ENCODE measurements at places on chromosomes 4 and X. TPM values are rescaled to one million over a fixed set of nuclear protein-coding genes. Genes with fewer than 3 reads are reported as not detected.

The ITM2A gene
- 1.5 TPM for total RNA-seq

The IL2 gene
- not detected for total RNA-seq

- DNase-seq: no peak
Measured at GRCh38 chr4:126269106-126269505, 954.4 kb downstream of the FAT4 start.

The TMSB15A gene
- total RNA-seq: 113 TPM

DNA sequence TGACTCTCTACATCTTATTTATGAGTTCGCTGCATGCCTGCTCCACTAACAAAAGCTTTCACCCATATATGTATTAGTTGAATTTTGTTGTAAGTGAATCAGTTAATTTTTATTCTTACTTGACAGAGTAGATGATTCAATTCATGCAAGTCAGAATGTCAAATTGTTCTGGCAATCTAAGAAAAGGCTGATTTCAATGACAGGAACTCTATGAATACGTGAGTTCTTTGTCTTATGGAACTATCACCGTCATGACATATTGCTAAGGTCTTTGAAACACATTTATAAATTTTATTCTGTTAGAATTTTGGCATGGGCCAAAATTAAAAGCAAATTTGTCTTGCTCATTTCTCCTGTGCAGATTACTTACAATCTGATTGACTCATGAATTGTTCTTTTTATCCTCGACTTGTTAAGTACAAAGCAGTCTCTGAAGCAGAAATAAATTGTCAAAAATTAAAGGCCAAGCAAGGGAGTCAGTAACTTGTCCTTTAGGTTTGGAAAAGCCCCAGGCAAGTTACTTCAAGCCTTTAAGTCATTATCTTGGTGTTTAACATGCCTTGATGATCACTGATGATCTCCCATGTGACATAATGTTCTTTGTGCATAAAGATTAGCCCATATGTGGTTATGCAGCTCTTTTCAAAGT lies 89.0 kb upstream of the GC start:
- no peak for DNase-seq

GRCh38 chr4:66558651-66559050 lies 888.4 kb upstream of the EPHA5 start:
- DNase-seq: no peak

DNA sequence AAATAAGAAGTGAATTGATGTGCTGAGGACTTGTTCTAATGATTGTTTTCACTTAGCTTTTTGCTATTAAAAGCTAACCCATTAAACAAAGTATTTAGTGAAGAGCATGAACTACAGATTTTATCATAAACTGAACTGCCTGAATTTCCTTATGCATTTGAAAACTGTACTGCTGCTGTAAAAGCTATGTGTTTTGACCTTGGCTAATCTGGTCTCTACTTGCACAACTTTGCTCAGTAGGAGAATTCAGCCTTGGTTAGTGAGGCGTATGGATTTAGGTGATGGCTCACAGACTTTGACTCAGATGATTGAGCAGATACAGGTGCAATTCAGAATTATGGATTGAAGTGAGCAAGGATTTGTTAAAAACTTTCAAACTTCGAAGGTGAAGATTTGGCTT lies 38.7 kb upstream of the FAT1 start:
- no peak for DNase-seq

The ELOVL6 gene
- 38.6 TPM for total RNA-seq

GRCh38 chrX:74421740-74422352 lies 553 bp downstream of the SLC16A2 start:
- DNase-seq: no peak

DNA sequence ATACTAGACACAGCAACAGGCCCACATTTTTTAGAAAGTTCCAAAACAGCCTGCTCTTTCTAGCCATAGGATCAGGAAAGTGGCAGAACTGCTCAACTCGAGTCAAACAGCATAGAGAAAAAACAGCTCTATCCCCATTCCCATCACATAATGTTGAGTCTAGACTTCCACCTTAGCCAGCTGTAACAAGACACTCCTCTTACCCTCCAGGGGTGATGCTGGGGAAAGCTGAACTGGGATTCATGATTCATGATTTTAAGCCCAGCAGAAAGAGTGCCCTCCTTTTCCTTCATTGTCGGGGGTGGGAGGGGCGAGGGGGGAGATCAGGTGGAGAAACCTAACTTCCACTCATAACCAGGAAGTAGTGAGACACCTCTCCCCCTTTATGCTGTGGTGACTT lies 86.1 kb downstream of the CENPC start:
- no peak for DNase-seq

- no peak for DNase-seq
Measured at GRCh38 chr4:23171976-23172375, 479.2 kb downstream of the GBA3 start.

The AR gene
- 1.4 TPM for total RNA-seq

DNA sequence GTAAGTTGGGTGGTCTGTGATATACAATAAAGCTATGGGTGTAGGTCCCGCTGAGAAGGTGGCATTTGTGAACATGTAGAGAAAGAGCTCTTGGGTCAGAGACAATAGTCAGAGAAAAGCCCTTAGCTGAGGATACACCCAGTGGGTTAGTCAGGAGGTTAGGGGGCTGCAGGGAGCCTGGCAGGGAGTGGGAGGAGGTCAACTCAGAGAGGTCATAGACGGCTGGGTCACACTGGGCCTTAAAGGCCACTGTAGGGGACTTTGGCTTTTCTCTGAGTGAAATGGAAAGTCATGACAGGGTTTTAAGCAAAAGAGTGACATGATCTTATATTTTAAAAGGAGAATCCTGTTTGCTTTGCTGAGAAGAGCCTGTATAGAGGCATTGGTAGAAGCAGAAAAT lies 16.7 kb downstream of the MGST2 start:
- no peak for DNase-seq

- DNase-seq: no peak
Measured at GRCh38 chr4:29085748-29086147, 1634.4 kb upstream of the PCDH7 start.

DNA sequence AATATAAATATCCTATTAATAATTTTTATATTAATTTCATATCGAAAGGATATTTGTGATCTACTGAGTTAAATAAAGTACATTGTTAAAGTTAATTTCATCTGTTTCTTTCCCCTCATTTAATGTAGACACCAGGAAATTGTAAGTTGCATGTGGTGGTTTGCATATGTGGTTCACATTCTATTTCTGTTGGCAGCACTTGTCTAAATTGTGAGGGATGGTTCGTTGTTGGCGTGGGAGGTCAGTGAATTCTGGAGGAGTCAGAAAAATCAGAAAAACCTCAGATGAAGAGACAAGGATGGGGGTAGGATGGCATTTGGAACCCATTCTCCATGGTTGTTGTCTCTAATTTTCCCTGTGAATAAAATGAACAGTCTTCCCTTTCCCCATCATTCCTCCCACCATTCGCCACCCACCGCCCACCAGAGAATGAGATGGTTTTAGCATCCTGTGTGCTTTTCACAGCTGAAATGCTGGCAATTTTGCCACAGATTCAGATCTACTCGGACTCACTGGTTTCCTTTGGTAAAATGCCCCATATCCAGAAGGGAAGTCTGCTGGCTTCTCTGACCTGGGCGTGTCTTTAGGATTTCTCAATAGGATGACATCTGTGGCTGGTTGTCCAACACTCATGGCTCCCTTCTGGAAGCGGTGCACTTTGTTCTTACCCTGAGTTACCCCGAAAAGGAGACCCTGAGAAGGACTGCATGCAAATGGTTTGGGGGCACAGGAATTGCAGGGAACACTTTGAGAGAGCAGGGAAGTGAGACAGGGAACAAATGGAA lies 52.3 kb downstream of the LGI2 start:
- no peak for DNase-seq

GRCh38 chr4:124631760-124632159 lies 80.8 kb downstream of the ANKRD50 start:
- no peak for DNase-seq

- DNase-seq: no peak
Measured at GRCh38 chrX:54798137-54798536, at the start of gene ITIH6. Gene ITIH6, minus strand, starts transcription at chrX:54798255. Its CDS starts 45 bp downstream, at chrX:54798210.

DNA sequence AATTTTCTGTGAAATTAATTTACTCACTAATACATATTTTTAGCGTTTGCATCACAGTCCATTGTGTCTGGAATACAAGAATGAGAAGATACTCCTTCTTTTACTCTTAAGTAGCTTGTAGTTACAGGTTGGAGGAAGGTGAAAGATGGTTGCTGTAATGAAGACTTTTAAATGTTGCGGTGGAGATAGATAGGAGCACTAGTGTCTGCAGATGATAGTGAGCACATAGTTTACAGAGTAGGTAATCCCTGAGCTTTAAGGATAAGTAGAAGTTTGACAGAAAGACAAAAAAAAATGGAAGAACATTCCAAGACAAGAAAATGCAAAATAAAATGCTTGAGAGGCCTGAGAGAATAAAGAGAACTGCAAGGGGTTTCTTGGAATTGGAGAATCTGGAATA lies 5.4 kb upstream of the SLC39A8 start:
- no peak for DNase-seq

The ZFP92 gene
- total RNA-seq: 0.38 TPM

DNA sequence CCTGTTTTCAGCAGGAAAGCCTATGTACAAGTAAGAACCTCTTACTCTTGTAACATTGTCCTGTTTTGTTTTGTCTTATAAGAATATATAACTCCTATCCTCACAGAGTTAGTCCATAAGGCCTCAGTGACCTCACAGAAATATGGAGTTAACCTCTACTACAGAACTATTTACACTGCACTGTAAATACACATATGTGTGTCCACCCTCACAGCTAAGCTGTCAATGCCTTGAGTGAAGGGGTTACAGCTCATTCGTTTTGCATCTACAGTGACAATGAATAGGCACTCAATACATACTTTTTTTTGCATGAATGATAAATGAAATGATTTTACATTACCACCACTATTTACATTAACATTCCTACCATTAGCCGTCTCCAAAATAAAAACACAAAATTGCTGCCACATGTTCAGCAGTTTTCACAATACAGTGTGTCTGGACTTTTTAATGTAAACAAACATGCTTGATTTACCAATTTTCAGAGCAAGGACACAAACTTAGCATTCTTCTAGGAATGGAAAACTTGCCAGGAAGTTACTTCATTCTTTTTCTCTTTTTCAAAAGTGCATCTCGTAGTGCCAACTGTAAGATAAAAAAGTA lies 9.5 kb upstream of the NAAA start:
- DNase-seq: no peak

DNA sequence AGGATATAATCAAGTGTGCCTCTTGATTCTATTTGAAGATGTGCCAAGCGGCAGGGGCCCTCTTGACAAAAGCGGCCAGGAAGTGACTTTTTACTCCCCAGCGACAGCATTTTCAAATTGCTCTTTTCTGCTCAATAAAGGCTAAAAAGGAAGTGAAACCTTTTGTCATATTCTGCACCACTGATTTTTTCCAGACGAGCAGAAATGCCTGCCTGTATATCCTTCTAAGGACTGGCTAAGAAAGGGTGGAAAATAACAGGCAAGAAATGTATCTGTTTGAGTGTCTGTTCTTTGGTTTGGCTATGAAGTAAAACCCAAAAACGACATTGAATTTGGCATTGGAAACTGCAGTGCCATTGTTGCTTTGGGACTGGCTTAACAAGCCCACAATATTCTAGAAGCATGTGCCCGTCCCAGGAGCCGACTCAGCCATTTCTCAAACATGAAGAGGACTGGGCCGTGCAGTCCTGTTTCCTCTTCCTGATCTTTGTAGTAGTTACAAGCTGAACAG lies 25.4 kb downstream of the TMSB4X start:
- no peak for DNase-seq

DNA sequence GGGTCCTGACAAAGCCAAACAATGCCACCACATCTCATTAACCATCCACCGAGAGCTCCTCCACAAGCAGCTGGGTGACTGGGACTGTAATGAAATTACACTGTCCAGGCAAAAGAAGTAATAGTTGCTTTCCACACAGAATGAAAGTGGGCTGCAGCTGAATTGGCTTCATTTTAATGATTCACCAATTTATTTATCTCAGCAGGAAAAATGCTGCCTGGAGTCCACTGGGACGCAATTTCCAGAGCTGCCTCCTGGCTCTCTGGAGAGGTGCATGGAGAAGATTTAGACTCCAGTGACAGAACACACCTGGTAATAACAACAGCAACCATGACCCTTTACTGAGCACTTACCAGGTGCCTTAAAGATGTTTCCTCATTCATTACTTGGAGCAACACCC lies 226.7 kb downstream of the LDB2 start:
- no peak for DNase-seq

DNA sequence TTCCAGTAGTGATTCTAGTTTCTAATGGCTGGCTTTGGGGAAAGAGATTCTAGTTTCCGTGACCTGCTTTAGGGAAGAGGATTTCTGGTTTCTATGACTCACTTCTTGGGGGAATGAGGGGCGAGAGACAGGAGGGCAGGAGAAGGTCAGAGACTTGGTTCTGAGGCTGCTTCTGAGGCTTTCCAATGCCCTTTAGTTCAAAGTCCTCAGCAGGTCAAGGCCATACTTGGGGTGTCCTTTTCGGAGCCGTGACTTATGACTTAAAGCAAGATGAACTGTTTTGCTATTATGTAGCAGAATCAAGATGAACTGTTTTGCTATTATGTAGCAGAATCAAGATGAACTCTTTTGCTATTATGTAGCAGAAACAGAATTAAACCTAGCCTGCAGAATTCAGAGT lies 52.2 kb upstream of the TLR3 start:
- no peak for DNase-seq

DNA sequence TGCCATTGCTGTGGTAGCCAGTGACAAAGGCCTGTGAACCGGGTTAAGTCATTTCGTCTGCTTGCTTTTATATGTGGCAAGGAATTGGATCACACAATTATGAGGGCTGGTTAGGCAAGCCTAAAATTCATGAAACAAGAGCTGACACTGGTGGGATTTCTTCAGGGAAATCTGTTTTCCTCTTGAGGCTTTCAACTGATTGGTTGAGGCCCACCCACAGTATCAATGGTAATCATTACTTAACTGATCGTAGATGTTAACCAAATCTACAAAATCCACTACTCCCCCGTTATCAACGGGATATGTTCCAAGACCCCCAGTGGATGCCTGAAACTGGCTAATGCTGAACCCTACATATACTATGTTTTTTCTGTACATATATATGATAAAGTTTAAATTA lies 13.0 kb downstream of the RBMX2 start:
- DNase-seq: no peak

The ADGRA3 gene
- 127 TPM for total RNA-seq

The C4orf36 gene
- 2.0 TPM for total RNA-seq

DNA sequence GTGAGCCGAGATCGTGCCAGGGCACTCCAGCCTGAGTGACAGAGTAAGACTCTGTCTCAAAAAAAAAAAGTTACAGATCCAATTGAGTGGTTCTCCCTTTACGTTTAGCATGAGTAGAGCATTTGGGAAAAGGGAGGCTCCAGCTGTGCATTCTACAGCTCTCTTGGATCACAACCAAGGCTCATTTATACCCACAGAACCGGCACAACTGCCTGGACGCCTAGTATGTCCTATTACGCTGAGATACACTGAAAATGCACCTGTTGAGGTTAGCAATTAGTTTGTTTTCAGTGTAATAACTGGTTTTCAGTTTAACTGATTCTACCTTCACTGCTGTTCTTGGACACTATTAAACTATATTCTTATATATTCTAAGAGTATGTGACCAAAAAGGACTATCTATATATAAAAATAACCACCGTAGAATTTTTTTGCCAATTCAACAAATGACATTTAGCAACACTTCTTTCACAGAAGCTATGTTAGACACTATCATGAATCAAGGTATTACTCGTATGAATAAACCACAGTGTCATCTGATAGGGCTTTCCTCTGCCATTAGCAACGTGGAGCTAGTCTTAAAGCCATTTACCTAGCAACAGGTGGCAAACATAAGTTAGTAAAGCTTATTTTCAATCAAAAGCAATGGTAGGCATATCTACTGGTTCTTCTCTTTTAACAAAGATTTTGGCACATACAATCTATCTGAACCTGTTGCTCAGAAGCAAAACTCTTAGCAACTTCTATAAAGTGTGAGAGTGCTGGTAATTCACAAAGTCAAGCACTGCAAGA lies 3.6 kb downstream of the OTUD4 start:
- no peak for DNase-seq

The MAGEE1 gene
- total RNA-seq: 9.6 TPM
